ENCODE measurements at places on chromosomes 12 and 14.

DNA sequence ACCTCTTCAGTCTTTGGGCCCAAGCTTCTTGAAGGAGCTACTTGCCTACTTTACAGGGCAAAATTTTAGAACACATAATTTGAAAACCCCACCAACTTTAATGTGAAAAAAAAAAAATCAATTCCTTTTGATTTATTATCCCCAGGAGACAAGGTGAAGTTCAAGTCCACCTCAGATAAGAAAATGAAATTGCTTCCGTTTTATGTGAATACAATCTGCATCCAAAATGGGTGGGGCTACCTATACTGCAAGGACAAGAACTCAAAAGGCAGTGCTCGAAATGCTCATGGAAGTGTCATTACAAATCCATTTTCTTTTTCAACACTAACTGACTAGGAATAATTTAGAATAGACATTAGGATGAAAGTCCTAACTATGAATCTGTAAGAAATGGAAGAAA is 45.7 kb downstream of the SSPN start:
- no peak for DNase-seq

- no peak for DNase-seq
Measured at GRCh38 chr14:64244279-64244678, 49.9 kb downstream of the ESR2 start.

GRCh38 chr14:59343585-59343984 is 121.6 kb downstream of the GPR135 start:
- no peak for DNase-seq

GRCh38 chr14:32934073-32934880 is 4.4 kb upstream of the NPAS3 start:
- DNase-seq, result no peak

DNA sequence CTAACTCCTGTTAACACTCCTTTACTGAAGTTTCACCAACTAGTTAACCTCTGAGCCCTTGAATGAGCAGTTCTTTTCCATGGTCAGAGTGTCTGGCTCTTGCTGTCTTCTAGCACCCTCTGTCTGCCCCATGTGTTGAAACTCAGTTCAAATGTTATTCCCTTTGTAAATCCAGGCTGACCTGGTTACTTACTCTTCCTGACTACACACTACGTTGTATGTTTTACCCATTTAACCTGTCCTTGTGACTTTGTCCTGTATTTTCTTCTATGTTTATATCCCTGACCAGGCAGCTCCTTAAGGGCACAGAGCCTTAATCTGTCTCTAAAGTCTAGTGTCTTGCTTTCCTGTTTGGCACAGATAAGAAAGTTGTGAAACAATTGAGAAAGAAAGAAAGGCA is 389.0 kb upstream of the RPL10L start:
- DNase-seq, result no peak

DNA sequence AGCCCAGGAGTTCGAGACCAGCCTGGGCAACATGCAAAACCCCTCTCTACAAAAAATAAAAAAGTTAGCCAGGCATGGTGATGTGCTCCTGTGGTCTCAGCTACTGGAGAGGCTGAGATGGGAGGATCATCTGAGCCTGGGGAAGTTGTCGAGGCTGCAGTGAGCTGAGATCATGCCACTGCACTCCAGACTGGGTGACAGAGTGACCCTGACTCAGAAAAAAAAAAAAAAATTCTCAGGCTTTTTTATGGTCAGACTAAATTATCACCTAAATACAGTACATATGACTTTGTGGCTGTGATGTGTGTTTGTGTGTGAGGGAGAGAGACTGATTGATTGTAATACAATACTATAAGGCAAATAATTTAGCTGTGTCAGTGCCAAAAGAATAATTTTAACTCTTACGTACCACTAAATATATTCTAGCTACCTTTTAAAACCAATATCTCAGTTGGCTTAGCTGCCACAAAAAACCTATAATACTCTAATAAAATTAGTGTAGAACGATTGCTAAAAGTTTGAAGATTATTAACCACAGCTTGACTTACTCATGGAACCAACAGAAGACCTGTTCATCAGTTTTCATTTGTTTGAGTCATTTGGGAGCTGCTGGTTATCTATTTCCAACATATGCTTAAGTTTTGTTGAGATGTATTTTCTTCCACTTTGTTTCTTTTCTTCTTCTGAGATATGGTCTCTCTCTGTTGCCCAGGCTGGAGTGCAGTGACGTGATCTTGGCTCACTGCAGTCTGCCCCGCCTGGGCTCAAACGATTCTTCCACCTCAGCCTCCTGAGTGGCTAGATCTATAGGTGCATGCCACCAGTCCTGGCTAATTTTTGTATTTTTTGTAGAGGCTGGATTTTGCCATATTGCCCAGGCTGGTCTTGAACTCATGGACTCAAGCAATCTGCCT is 58.0 kb downstream of the DIP2B start:
- DNase-seq, result no peak

DNA sequence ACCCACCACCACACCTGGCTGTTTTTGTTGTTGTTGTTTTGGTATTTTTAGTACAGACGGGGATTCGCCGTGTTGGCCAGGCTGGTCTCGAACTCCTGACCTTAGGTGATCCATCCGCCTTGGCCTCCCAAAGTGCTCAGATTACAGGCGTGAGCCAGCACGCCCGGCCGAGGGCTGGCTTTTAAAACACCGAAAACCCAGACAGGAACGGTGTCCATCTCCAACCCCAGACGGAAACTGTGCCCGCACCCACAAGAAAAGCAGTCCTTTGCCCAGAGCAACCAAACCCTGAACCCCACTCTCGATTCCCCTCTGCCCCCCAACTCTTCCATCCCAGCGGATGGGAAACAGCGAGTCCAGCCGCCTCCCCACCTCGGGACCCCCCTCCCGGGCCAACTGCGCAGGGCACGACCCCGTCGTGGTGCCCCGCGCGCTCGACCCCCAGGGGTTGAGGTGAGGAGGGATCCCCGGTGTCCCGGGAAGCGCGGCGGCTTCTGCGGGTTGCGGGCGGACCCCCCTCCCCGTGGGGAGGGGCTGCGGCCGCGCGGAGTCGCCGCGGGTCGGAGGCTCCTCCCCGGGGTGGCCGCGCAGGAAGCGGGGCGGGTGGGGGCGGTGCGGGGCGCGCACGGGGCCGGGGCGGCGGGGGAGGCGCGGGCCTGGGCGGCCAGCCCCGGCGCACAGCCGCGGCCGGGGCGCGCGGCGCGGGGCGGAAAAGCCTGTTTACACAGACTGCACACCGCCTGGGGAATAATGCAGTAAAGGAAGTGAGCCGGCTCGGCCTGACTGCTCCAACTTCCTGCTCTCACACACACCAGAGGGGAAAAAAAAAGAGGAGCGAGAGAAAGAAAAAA is at the start of gene ELK3:
Gene ELK3 (plus strand): TSS at position 651 of the 851 bp plus-strand sequence.
- DNase-seq, result peak; percentile 48

- no peak for DNase-seq
Measured at GRCh38 chr12:104566244-104566993, 109.7 kb downstream of the CHST11 start.

DNA sequence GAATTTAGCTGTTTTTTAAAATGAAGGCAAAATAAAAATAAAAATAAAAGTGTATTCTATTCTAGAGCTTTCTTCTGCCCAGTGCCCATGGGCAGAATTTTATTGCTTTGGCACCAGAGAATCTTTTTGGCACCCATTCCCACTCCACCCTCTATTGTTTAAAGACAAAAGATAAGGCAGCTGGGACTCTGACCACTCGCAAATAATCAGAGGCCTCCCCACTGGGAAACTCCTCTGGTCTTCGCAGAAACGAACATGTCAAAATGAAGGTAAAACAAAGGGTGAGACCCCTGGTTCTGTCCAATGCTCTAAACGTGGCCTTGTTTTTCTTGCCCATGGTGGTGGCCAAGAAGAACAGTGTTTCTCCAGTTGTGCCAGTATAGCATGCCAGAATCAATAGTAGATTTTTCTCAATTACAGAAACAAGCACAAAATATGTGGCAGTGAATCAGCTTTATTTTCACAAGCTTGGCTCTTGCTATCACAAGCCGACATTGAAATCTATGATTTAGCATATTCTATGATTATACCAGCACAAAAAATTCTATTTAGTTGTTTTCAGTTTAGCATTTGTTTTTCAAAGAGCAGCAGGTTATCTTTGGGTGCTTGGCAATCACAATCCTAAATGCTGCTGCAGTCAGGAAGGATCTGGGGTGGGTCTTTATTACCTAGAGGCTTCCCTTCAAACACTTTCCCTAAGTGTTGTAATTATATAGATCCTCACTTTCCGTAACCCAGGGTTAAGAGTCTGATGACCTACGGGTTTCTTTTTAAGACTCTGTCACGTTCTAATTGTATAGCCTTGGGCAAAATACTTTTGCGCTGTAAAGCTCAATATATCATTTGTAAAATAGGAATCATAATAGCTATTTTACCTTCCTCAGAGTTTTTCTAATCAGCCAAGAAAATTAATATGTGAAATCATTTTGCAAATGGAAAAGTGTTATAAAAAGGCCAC is 50.5 kb downstream of the KITLG start:
- no peak for DNase-seq

DNA sequence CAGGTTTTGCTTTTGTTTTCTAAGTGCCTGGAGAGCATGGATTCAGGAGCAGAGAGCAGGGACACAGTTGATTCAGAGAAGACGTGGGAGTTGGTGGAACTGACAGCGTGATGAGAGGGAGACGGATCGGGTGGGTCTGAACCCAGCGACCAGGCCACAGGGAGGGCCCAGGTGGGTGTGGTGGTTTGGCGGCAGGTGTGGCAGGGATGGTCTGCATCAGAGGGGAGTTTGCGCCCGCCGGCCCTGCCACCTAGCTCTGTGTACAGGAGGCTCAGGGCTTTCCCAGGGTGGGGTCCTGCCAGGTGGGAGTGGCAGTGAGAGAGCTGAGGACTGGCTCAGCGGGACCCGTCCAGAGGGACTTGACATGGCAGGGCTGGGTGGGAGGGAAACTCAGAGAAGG is 33.3 kb upstream of the DIO3 start:
- DNase-seq, result no peak

GRCh38 chr12:19694627-19695026 is 255.3 kb downstream of the AEBP2 start:
- DNase-seq, result no peak

DNA sequence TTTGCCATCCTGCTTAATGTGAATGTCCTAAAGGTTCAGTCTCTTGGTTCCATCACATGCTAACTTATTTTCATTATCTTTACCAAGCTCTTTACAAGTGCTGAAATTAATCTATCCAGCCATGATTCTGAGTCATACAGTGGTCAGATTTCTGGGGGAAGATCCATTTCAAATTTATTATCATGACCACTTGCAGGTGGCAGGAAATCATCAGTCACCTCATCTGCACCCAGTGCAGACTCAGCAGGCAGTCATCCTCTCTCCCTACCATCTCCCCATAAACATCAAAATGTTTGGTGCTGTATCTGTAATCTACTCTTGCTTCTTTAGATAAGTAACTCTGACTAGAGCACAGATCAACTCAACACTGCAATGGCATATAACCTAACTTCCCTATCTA is 23.5 kb downstream of the ATG14 start:
- peak; percentile 77 for DNase-seq

- no peak for DNase-seq
Measured at GRCh38 chr12:84785951-84786350, 126.6 kb downstream of the SLC6A15 start.

DNA sequence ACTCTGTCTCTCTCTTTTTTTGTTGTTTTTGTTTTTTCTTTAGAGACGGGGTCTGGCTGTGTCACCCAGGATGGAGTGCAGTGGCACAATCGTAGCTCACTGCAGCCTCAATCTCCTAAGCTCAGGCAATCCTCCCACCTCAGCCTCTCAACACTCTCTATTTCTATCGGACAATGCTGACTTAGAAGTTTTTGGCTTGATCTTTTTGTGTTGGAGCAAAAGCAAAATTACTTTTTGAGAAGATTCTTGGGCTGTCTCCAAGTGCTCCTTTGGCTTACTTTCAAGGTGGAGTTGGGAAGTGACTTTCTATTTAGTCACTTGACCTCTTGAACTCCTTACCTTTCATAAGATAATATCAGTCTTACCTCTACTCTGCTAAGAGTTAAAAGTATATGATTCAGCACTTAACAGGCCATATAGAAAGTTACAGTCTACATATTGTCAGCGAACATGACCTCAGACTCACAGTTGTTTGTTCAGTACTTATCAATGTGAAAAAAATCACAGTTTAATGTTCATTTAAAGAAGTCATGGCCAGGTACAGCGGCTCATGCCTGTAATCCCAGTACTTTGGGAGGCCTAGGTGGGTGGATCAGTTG is 15.4 kb upstream of the MIA2 start:
- peak; percentile 13 for DNase-seq

DNA sequence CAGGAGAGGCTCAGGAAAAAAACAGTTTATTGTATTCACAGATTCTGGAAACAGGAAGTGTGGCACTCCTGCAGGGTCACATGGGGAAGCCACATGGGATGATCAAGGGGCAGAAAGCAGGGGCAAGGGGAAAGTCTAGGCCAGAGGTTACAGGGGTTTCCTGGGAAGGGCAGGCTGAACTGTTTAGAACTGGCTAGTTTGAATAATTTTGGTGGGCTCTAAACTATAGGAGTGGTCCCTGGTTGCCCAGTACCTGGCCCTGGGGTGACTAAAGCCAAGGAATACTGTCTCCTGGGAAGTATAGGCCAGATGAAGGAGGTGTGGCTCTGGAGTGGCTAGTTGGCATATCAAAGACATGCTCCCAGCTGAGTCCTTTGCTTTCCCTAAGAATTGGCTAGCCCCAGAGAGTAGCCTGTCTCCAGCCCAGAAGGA is 169.2 kb downstream of the SLC41A2 start:
- DNase-seq, result no peak

DNA sequence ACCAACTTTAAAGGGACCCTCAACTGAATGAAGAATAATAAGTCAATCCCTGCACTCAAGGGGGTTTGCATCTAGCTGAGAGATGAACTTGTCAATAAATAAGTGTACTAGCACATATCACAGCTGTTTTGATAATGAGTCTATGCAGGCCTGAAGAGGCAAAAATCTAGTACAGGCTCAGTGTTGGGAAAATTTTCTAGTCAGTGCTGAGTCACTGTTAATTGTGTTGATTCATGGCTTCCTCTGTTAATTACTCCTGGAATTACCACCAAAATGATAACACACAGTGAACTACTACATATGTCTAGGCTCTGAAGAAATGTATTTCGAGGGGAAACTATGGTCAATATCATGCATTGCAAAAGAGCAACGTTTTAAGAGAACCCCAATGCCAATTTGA is 18.9 kb downstream of the SNRPF start:
- peak; percentile 26 for DNase-seq

DNA sequence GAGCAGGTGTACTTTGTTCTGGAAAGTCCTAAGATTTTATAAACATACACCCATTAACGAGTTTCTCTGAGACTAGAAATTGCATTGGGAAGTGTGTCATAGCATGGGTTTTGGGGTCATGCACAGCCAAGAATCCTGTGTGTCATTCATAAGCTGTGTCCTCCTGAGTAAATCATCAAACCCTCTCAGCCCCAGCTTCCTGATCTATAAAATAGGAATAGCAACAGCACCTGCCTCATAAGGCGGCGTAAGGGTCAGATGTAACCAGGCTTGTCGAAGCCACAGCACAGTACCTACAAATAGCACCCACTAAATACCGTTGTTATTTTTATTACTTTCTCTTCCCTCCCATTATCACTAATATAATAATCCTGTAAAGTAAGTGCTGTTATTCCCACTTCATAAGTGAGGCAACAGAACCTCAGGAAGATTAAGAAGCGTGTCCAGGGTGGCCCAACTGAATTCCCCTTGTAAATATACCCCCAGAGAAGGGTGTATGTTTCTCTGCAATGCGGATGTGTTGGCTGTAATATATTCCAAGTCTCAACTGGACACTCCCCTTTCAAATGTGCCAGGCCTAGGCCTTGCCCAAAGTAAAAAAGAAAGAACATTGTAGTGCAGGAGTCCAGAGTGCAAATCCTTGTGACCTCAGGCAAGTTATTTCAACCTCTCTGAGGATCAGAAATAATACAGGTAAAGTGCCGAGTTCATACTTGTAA is 188.3 kb upstream of the BCL2L14 start:
- no peak for DNase-seq
